ENCODE measurements at places on chromosomes 7 and 10.

DNA sequence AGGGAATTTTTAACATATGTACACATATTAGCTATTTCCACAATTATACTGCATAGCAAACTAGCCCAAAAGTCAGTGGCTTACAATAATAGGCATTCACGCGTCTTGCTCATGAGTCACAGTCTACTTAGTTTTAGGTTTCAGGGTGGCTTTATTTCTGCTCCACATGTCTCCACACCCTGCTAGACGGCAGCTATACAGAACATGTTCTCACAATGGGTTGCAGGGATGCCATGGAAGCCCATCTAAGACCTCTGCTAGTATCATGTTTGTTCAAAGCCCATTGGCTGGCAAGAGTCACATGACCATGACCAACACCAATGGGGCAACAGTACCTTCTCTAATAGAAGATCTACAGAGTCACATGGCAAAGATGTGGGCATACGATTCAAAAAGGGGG is 96.3 kb upstream of the NEBL start:
- no peaks in the 10 kb centered on the region for H3K36me3 ChIP-seq
- H3K27ac ChIP-seq = no peak overlapping the region
- no peak overlapping the region for H3K4me3 ChIP-seq
- no peaks in the 10 kb centered on the region for H3K27me3 ChIP-seq
- no peaks in the 10 kb centered on the region for H3K4me1 ChIP-seq
- no peak for DNase-seq

DNA sequence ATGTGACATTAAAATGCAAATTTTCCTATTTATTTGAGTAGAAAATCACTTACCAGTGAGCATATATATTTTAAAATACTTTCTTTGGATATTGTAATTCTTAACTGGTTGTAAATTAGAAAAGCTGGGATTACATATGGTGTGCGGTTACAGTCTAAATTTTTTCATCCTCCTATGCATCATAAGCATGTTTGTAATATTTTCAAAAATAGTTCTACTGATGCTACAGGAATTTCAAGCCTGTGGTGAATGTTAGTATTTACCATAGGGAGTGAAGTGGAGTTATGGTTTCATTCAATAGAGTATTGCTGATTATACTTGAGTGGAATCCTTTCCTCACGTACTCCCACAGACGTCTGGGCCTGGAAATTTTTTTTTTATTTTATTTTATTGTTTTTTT is 34.6 kb upstream of the ST7 start:
- peaks cover 42% of the 10 kb centered on the region for H3K36me3 ChIP-seq
- no peak for DNase-seq
- H3K27me3 ChIP-seq = no peaks in the 10 kb centered on the region
- no peak overlapping the region for H3K4me3 ChIP-seq
- H3K27ac ChIP-seq = no peak overlapping the region
- no peaks in the 10 kb centered on the region for H3K4me1 ChIP-seq

GRCh38 chr7:75688200-75689136 is 50.3 kb downstream of the HIP1 start:
- no peak for DNase-seq
- no peaks in the 10 kb centered on the region for H3K36me3 ChIP-seq

- no peaks in the 10 kb centered on the region for H3K27me3 ChIP-seq
- no peak for DNase-seq
- H3K4me1 ChIP-seq = peaks cover 3% of the 10 kb centered on the region
- no peaks in the 10 kb centered on the region for H3K36me3 ChIP-seq
- H3K4me3 ChIP-seq = peak overlapping the region; percentile 50
- no peak overlapping the region for H3K27ac ChIP-seq
Measured at GRCh38 chr7:149422914-149423301, 38.0 kb downstream of the ZNF777 start.

Measured in ascending aorta (tissue), 2 donors.